ENCODE measurements at places on chromosomes 2 and 18. TPM values are rescaled to one million over a fixed set of nuclear protein-coding genes. Genes with fewer than 3 reads are reported as not detected.
A peak's percentile ranks its signal among the peaks of the same experiment; 100 is the strongest.

DNA sequence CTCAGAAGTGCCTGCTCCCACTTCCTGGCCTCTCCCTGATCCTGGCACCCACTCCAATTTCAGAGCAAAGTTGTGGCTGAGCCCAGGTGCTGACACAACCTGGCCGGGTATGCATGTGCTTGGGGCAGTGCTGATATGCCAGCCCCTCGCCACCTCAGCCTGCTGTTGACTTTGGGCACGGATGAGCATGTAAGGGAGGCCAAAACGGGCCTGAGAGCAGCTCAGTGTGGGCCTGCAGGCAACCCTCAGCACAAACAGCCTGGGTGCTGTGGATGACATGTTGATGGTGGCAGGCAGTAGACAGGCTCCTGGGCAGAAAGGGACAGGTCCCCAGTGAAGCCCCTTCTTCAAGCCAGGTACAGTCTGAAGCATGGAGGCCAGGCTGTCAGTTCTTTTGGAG lies 553.6 kb upstream of the FSIP2 start:
- no peak for DNase-seq
- no peaks in the 10 kb centered on the region for H3K4me1 ChIP-seq
- H3K36me3 ChIP-seq = no peaks in the 10 kb centered on the region
- no peak overlapping the region for H3K4me3 ChIP-seq
- no peak overlapping the region for H3K27ac ChIP-seq

DNA sequence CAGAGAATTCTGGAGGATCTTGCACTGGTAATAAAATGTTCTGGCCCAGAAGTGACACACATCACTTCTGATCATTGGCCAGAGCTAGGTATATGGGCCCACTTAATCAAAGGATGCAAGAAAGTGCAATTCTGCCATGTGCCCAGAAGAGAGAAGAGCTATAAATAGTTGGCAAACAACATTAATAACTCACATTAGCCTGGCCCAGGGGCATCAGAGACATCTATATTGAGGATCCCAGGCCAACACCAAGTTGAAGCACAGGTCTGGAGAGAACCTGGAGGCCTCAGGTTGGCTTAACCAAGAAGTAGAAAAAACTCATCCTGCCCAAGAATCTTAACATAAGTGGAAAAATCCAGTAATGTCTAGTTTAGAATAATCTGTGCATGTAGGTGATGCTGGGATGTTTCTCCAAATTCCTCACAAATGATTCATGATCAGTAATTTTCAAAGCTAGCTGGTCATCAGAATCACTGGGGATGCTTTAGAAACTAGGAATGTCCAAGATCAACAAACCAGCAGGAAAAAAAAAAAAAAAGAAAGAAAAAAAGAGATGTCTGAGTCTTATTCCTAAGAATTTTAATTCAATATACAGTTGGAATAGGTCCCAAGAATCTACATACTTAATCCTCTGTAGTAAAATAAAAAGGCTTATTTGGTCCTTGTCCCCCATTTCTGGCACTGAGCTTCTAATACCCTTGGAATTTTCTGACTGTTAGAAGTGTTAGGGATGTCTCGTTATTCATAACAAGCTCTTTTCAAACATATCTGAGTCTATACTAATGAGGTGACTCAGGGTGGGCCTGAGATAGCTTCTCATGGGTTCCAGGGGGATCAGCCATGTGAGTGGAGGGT lies 35.0 kb upstream of the EVA1A start:
- H3K27ac ChIP-seq = no peak overlapping the region
- H3K36me3 ChIP-seq = no peaks in the 10 kb centered on the region
- no peak for DNase-seq
- H3K4me3 ChIP-seq = no peak overlapping the region
- no peaks in the 10 kb centered on the region for H3K4me1 ChIP-seq

- H3K27me3 ChIP-seq = peaks cover 11% of the 10 kb centered on the region
- H3K36me3 ChIP-seq = no peaks in the 10 kb centered on the region
- no peak for DNase-seq
- H3K4me3 ChIP-seq = no peak overlapping the region
Measured at GRCh38 chr2:6755456-6755855, 110.3 kb downstream of the CMPK2 start.

The BOLL gene
- total RNA-seq = not detected

- no peak overlapping the region for H3K4me3 ChIP-seq
- no peak for DNase-seq
- H3K27ac ChIP-seq = no peak overlapping the region
Measured at GRCh38 chr2:200716386-200716785, 95.3 kb upstream of the BZW1 start.

The FIGN gene
- total RNA-seq = not detected

DNA sequence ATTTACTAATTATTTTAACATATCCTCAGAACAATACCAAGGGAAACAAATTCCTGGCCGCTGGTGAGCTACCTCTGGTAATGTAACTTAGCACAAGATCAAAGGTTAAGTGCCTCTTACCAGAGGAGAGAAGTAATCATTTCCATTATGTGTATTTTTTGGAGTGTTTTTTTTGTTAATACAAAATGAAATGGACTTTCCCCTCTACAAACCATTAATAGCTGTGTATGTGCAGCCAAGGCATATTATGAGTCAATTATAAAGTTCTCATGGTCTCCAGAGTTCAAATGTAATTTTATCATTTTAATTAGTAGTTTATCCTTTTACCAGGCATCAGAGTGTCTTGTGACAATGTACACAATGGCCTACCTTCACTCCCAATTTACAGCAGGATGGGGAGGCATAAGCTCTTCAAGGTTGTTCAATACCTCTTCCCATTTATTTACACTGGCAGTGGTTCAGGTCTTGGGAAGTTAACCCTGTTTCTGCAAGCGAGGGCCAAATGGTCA lies 242.2 kb downstream of the TGIF1 start:
- H3K4me3 ChIP-seq = no peak overlapping the region
- H3K27ac ChIP-seq = no peak overlapping the region
- no peaks in the 10 kb centered on the region for H3K36me3 ChIP-seq
- H3K27me3 ChIP-seq = peaks cover 4% of the 10 kb centered on the region
- DNase-seq = no peak
- H3K4me1 ChIP-seq = no peaks in the 10 kb centered on the region

The FTCDNL1 gene
- total RNA-seq = 1.5 TPM

DNA sequence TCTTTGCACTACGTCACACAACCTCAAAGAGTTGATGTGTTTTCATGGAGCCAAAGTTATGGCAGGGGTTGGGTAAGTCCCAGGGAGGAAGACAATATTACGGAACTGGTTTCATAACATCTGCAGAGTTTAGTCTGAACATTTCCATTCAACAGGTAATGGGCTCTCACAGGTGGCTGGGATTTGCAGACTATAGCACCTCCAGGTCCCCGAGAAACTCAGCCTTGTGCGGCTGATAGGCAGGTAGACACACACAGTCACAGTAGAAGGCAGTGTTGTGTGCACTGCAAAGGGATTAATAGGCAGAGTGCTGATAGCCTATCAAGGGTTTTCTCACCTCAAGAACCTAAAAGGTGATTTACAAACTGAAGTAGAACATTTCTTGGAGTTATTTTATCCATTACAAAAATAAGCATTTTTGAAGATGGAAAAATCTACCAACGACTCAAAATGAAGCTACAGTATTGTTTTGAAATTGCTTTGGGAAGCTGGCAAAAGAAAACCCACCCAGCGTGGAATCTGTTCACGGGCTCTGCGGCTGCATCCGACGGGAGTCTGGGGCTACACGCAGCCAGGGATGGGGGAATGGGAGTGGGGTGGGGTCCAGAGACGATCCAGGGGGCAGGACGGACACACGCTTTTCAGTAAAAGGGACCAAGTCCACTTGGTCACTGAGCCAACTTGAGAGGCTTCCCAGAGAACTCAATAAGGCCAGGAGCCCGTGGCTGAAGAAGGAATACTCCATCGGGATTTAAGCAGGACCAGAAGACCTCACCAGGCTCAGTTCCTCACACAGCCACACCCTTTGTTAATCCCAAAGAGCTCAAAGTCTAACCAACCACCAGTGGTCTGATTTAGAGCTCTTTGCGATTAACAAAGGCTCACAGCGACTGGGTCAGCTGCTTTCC lies 82.9 kb downstream of the CHRNA1 start:
- H3K27ac ChIP-seq = peak overlapping the region; percentile 74
- H3K4me3 ChIP-seq = peak overlapping the region; percentile 81
- H3K4me1 ChIP-seq = peaks cover 77% of the 10 kb centered on the region
- H3K27me3 ChIP-seq = no peaks in the 10 kb centered on the region
- DNase-seq = no peak
- H3K36me3 ChIP-seq = peaks cover 26% of the 10 kb centered on the region

The IRS1 gene
- total RNA-seq = 7.3 TPM

The FBXO48 gene
- 2.4 TPM for total RNA-seq

DNA sequence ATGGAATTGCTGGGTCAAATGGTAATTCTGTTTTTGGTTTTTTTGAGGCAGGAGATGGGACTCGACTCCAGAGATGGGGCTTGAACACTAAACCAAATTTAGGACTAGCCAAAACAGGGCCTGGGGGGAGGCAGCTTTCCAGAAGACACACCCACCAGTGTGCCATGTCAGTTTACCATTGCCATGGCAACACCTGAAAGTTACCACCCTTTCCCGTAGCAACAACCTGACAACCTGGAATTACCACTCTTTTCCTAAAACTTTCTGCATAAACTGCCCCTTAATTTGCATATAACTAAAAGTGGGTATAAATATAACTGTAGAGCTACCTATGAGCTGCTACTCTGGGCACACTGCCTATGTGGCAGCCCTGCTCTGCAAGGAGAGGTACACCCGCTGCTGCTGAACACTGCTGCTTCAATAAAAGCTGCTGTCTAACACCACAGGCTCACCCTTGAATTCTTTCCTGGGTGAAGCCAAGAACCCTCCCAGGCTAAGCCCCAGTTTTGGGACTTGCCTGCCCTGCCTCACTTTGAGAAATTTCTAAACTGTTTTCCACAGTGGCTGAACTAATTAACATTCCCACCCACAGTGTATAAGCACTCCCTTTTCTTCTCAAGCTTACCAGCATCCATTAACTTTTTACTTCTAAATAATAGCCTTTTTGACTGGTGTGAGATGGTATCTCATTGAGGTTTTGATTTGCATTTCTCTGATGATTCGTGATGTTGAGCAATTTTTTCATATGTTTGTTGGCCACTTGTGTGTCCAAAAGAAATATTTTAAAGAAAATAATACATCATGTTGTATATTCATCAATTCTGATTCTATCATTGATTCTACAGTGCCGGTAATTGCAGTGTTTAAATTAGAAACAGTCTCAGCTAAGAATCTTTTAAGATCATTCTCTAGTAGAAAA lies 10.6 kb downstream of the CDK15 start:
- no peak overlapping the region for H3K4me3 ChIP-seq
- no peak overlapping the region for H3K27ac ChIP-seq
- peaks cover 25% of the 10 kb centered on the region for H3K27me3 ChIP-seq
- DNase-seq = no peak
- no peaks in the 10 kb centered on the region for H3K36me3 ChIP-seq
- H3K4me1 ChIP-seq = no peaks in the 10 kb centered on the region

GRCh38 chr2:46996300-46996843 lies 80.8 kb upstream of the MCFD2 start:
- no peaks in the 10 kb centered on the region for H3K4me1 ChIP-seq
- H3K4me3 ChIP-seq = no peak overlapping the region
- no peaks in the 10 kb centered on the region for H3K27me3 ChIP-seq
- no peak for DNase-seq

DNA sequence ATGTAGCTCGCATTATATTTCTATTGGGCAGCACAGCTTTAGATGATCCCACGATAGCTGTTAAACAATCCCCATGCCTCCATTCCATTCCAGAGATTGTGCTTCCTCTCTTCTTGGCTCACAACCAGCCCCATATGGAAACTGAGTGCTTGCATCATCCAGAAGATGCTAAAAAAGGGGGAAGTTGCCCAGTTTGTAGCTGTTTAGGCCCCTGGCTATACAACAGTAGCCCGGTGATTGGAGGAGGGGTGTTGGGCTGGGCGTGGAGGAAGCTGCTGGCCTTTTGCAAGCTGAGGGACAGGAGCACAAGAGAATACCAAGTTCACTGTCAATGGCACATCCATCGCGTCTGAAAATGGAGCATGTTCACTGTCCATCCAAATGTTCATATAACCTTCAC lies 360.2 kb downstream of the ALK start:
- H3K36me3 ChIP-seq = no peaks in the 10 kb centered on the region
- H3K4me3 ChIP-seq = no peak overlapping the region
- no peak overlapping the region for H3K27ac ChIP-seq
- peaks cover 4% of the 10 kb centered on the region for H3K27me3 ChIP-seq
- DNase-seq = no peak
- no peaks in the 10 kb centered on the region for H3K4me1 ChIP-seq

DNA sequence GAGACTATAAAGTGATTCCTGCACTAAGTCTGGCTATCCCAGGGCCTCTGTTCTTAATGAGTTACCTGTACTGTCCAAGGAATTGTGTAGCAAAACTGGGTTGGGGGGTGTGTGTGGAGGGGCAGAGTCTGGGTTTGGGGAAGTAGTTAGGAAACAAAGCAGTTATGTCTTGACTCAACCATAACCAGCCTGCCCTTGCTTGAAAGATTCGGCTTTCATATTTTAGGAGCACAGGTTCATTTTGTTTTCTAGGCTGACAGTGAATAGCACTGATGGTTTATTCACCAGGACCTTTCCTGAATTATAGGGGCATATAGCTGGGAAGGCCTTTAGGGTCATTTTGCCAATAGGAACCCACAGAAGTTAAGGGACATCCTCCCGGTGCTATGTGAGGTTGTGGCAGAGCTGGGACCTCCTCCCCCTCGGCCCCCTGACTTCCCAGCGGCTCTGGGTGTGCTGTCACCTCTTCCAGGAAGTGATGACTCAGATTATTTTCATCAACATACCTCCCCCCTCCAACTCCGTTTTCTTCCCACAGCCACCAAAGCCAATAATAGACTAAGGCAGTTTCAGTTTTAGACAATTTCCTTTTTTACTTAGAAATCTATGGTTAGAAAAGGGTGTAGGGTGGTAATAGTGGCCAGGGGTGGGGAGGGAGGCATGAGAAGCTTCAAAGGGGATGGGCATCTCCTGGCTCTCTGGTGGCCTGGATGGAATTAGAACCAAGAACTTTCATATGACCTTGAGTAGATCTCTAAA lies 44.8 kb downstream of the SETBP1 start:
- DNase-seq = peak; percentile 81
- H3K4me1 ChIP-seq = peaks cover 76% of the 10 kb centered on the region
- peaks cover 18% of the 10 kb centered on the region for H3K36me3 ChIP-seq
- H3K27me3 ChIP-seq = peaks cover 14% of the 10 kb centered on the region
- peak overlapping the region; percentile 43 for H3K4me3 ChIP-seq

DNA sequence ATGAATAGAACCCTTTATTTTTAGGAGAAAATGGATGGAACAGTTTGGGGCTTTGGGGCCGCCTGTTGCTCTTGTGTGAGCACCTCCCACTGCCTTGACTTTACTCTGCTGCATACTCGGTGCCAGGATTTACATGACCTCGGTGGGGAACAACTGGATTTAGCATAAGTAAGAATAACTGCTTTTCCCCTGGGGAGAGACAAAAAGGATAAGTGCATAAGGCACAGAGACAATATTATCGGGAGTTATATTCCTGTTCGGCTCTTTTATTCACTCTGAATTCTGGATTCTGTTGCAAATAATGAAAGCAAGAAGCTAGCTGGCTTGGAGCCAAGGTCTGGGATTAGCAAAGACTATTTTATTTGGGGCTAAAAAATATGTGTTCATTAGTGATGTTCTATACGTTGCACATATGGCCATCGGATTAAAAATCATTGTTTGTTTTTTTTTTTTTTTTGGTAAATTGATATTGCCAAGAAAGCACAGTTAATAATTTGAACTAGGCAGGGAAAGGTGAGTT lies 69.8 kb downstream of the CYBRD1 start:
- H3K27ac ChIP-seq = no peak overlapping the region
- H3K4me1 ChIP-seq = no peaks in the 10 kb centered on the region
- no peaks in the 10 kb centered on the region for H3K36me3 ChIP-seq
